ENCODE measurements at places on chromosomes 5 and 9. TPM values are rescaled to one million over a fixed set of nuclear protein-coding genes. Genes with fewer than 3 reads are reported as not detected.

The PFN3 gene
- not detected for total RNA-seq

The DNM1 gene
- 0.77 TPM for total RNA-seq

The PCDHB3 gene
- total RNA-seq, result under 0.01 TPM

The PCDHB7 gene
- total RNA-seq, result under 0.01 TPM

The OCLN gene
- total RNA-seq, result 0.62 TPM

The LCN12 gene
- not detected for total RNA-seq

The RANBP3L gene
- total RNA-seq, result not detected

The PELO gene
- total RNA-seq, result 9.8 TPM

The DCAF12 gene
- total RNA-seq, result 33.6 TPM

The RFESD gene
- 1.7 TPM for total RNA-seq

The BRIX1 gene
- total RNA-seq, result 69.4 TPM

The PDLIM4 gene
- 13.7 TPM for total RNA-seq

The OTP gene
- total RNA-seq, result not detected

The LRRC19 gene
- total RNA-seq, result not detected

The MARCOL gene
- total RNA-seq, result not detected

The ADAMTS12 gene
- total RNA-seq, result 2.5 TPM

The PCDHGA8 gene
- total RNA-seq, result 0.67 TPM

The MOB3B gene
- 8.6 TPM for total RNA-seq

The GFI1B gene
- not detected for total RNA-seq

The FGD3 gene
- total RNA-seq, result not detected
